Chondrocyte (in vitro differentiated cells): ENCODE measurements at places on chromosomes 3 and 15. TPM values are rescaled to one million over a fixed set of nuclear protein-coding genes. Genes with fewer than 3 reads are reported as not detected.

- no peaks in the 10 kb centered on the region for H3K36me3 ChIP-seq
- DNase-seq, result no peak
- no peak overlapping the region for H3K4me3 ChIP-seq
- H3K27me3 ChIP-seq, result peaks cover 10% of the 10 kb centered on the region
- peaks cover 14% of the 10 kb centered on the region for H3K4me1 ChIP-seq
Observed at GRCh38 chr3:134681522-134681900, 30.7 kb upstream of the KY start.

DNA sequence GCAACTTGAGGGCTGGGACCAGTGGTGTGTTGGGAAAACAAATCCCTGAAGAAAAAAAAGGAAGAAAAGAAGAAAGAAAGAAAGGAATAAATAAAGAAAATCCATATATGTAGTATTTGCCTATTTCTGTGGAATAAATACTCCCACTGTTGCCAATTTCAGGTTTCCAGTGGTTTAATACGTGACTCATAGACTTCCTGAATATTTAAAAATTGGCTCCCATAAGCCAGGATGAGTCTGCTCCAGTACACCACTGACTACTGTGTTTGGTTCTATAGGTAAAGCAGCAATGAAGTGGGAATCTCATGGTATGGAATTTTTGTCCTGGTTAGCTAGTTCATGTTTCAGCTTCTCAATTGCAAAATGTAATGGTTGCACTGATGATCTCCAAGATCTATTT, 31.6 kb downstream of the PYDC2 start:
- no peaks in the 10 kb centered on the region for H3K4me1 ChIP-seq
- H3K4me3 ChIP-seq, result no peak overlapping the region

DNA sequence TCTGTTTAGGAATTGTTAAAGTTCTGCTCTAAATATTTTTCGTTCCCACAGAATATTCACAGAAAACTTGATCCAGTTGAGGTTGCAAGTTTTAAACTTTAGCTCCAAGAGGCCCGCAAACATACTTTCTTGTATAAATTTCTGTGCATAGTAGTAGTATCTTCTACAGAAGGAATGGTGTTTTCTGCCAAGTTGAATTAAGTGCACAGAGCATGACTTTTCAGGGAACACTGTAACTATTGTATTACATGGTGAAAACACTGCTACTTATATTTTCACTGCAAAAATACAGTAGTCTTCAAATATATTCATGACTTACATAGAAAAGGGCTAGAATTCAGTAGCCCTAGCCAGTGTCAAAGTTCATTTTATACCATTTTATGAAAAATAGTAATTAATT, 67.0 kb downstream of the SUCNR1 start:
- no peaks in the 10 kb centered on the region for H3K4me1 ChIP-seq
- H3K27ac ChIP-seq, result no peak overlapping the region
- no peaks in the 10 kb centered on the region for H3K36me3 ChIP-seq
- no peak for DNase-seq

- no peaks in the 10 kb centered on the region for H3K27me3 ChIP-seq
- DNase-seq, result no peak
- H3K27ac ChIP-seq, result peak overlapping the region; percentile 59
- no peak overlapping the region for H3K4me3 ChIP-seq
Observed at GRCh38 chr3:142657033-142657432, 60.8 kb downstream of the PLS1 start.

- H3K27ac ChIP-seq, result no peak overlapping the region
- H3K4me3 ChIP-seq, result no peak overlapping the region
- peaks cover 21% of the 10 kb centered on the region for H3K27me3 ChIP-seq
- H3K36me3 ChIP-seq, result no peaks in the 10 kb centered on the region
Observed at GRCh38 chr3:66910266-66911055, 87.6 kb upstream of the KBTBD8 start.

Gene OTOL1
- not detected in 3 replicates for total RNA-seq
